Left kidney (tissue), 8 donors: ENCODE measurements at places on chromosomes 13 and 19.

- no peak for DNase-seq
These were observed 3.2 kb downstream of the ELF1 start for GRCh38 chr13:41015920-41016319.

GRCh38 chr19:10797541-10798256, 38.3 kb downstream of the TMED1 start:
- DNase-seq = no peak

GRCh38 chr13:19961924-19962323, 3.4 kb downstream of the ZMYM2 start:
- no peak for DNase-seq

DNA sequence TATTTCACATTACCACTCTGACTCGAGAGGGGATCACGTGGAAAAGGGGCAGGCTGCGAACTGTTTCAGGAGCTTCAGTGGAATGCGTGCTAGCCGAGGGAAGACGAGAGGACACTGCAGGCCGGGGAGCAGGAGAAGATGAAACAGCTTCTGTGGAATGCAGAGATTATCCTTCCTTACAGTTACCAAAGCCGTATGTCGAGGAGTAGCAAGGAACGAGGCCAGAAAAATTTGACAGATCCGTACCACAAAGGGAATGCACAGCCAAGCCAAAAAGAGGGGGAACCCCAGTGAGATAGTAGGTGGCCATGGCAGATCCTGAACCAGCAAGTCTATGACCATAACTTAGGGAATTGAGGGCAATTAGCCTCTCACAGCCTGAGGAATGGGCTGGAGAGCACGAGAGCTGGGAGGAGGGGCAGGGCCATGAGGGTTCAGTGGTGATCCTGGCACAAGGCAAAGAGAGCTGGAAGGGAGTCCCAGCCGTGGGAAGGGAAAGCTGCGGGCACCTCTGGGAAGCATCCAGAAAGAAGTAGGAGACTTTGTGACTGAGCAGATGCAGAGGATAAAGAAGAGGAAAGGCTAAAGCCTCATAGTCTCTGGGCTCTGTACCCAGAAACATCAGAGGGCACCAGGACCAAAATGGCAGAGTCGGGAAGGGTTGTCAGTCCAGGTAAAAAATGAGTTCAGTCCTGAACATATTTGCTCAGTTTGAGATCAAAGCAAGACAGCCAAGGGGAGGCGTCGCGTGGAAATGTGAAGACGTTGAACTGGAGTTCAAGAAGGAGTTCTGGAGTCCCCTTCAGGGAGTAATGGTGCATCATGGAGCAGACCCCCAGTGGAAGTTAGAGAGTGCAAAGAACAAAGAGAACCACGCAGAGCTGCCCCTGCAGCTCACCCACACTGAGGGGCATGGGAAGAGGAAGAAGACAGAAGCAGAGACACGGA, 5.1 kb downstream of the COL4A1 start:
- DNase-seq = no peak

- DNase-seq = no peak
These were observed 8.9 kb upstream of the AMER2 start for GRCh38 chr13:25180775-25181537.

- DNase-seq = no peak
These were observed 110.8 kb downstream of the SUCLA2 start for GRCh38 chr13:47890146-47890814.

- DNase-seq = no peak
These were observed 277.5 kb downstream of the LIG4 start for GRCh38 chr13:107937848-107938247.

DNA sequence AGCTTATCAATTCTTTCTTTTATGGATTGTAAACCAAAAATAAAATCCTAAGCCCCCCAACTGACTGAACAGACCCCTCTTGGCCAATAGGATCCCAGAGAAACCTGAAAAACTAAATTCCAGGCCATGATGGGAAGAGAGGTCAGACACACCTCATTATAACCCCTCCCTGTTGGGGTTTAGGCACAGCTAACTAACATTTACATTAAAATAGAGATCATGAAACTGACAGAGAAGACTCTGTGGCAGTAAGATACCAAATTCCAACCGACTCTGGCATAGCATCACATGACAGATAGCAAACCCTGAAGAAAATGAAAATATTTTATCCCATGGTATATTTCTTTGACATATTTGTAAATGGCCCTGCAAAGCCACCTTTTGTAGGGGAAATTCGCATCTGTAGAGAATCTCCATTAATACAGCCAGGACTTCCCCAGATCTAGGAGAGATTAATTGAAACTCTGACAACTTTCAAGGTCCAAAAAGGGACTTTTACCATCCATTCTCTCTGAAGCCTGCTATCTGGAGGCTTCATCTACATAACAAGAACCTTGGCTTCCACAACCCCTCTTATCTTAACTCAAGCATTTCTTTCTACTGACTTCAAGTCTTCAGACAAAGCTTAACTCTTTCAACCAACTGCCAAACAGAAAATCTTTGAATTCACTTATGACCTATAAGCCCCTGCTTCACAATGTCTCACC, 27.1 kb upstream of the GAS6 start:
- no peak for DNase-seq

GRCh38 chr13:92196591-92197256, 798.3 kb downstream of the GPC5 start:
- no peak for DNase-seq

- DNase-seq = no peak
These were observed 61.7 kb downstream of the ZNF627 start for GRCh38 chr19:11658970-11659369.

DNA sequence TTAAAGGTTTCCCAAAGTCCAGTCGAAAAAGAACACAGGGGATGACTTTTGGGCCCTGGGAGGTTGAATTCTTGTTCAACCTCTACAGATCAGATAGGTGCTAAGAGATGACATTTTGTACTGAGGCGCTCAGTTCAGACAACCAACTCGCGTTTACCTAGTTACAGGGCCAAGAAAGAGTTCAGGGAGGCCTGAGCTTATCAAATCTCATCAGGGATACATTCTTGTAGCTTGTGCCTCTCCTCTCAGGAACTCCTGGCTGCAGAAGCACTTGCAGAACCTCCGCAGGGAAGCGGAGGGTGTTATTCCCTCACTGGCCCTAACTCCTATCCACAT, 825 bp downstream of the ZNF776 start:
- no peak for DNase-seq

DNA sequence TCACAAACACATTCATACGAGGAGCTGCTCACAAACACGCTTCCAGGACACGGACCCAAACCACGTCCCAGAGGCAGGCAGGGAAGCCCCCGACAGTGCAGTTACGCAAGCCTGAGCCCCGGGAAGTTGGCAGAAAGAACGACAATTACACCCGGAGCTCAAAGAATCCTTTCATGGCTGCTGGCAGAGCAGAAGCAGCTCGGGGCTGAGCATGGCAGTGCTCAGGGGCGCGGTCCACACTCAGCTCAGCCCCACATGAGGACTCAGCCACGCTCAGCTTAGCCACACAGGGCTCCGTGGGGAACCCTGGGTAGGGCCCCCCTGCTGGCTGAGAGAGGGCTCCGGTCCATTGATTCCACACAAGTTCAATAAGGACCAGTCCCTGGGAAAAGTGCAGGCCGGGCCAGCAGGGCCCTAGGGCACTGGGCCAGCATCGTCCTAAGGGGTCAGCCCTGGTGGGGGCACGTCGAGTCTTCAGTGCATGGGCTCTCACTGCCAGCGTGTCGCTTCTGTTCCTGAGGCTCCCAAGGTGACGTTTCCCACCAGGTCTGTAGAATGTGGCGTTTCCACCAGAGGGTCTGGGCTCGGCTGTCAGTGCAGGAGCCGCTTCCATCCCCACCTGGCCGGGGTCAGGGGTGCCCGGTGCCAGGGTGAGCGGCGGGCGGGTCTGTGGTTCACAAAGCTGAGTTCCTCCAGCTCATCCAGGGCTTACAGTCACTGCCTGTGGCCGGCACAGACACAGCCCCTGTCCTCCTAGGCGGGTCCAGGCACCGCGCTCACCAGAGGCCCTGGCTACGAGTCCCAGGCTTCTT, 23.1 kb downstream of the GAS6 start:
- no peak for DNase-seq

DNA sequence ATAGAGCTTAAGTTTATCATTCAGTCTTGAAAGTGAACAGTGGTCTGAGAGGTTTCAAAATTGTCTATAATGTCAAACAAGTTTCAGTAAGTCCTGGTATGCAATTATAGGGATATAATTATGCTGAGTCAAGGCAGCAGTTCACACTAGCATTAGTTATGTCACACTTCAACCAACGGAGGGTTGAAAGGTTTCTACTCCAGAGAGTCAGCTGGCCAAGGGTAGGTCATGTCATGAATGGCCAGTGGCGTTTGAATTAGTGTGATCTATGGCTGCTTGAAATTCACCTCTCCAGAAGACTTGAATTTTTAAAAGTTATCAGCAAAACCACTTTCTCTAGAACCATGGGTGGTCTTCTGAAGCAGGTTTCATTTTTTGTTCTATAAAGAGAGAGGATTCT, 108.6 kb downstream of the TNFRSF19 start:
- no peak for DNase-seq

- no peak for DNase-seq
These were observed 13.2 kb upstream of the ADGRE5 start for GRCh38 chr19:14368011-14368513.

- no peak for DNase-seq
These were observed 6.4 kb downstream of the KANK3 start for GRCh38 chr19:8336660-8337059.

DNA sequence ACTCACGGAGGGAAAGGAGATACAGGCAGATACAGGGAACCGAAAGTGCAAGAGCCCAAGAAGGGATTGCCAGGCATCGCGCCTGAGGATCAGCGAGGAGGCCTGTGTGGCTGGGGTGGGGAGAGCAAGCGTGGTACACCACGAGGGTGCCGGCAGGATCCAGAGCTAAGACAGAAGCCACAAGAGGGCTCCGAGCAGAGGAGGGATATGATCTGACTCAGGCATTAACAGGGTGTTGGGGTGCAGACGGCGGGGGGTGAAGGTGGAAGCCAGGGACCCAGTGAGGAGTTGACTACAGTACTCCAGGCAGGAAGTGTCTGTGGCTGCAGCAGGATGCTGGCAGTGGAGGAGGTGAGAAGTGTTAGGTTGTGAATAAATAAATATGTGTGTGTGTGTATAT, 5.4 kb upstream of the PPP1R37 start:
- no peak for DNase-seq
